NCI-H524 (cell line): ENCODE measurements at places on chromosomes 12 and 14.

DNA sequence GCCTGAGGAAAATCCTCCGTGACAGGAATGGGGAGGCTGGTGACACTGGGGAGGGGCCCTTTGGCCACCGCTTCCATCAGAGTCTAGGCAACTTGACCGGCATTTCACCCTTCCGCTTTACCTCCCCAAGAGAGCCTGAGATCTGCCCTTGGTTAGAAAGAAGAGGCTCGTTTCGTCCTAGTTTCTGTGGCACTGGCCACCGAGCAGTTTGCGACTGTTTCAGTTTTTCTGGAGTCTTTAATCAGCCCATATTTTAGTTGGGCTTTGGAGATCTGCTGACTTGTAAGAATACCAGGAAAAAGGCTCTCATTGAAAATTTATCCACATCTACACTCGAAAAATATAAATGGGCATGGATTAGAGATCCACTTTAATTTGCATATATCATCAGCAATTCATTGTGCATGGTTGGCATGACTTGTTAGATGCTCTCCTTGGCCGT, 414 bp upstream of the ANKS1B start:
- no peak for DNase-seq

- DNase-seq, result no peak
Observed at GRCh38 chr14:89182326-89182725, 234.7 kb downstream of the FOXN3 start.

DNA sequence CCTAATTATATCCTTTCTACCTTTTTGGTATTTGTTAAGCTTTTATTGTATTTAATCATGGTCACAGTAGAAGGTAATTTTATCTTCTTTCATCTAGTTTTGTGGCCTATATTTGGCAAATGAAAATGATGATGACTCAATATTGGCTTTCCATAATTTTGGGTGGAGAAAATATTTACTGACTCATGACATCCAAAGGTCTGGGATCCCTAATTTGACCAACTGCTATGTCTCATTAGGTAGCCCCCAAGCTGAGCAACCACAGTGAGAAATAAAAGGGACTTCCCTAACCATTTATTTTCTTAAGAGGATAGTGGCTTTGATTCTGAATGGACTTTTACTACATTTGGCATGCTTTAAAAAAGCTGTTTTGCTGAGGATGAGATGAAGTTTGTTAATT, 289.5 kb downstream of the RMST start:
- DNase-seq, result no peak

- DNase-seq, result no peak
Observed at GRCh38 chr12:113436586-113436985, 14.4 kb downstream of the SDSL start.

- no peak for DNase-seq
Observed at GRCh38 chr12:70853326-70853725, 67.2 kb downstream of the PTPRR start.

DNA sequence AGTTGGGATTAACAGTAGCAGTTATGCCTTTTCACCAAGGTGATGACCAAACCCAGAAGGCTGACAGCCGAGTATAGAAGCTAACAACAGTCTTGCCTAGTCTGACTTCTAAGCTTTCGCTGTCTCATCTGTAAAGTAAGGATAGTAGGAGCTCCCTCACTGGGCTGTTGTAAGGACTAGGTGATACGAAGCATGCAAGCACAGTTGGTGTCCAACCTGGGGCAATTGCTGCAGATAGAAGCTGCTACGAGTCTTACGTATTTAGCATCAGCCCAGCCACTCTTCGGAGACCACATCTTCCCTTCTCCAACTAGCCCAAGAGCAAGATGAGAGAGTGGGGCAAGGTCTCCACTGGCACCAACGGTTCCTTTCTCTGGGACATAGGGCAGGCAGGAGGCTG, 6.0 kb downstream of the HAL start:
- no peak for DNase-seq

- no peak for DNase-seq
Observed at GRCh38 chr14:20798318-20798717, 4.3 kb downstream of the RNASE1 start.

GRCh38 chr12:84463741-84464495, 448.7 kb downstream of the SLC6A15 start:
- no peak for DNase-seq

DNA sequence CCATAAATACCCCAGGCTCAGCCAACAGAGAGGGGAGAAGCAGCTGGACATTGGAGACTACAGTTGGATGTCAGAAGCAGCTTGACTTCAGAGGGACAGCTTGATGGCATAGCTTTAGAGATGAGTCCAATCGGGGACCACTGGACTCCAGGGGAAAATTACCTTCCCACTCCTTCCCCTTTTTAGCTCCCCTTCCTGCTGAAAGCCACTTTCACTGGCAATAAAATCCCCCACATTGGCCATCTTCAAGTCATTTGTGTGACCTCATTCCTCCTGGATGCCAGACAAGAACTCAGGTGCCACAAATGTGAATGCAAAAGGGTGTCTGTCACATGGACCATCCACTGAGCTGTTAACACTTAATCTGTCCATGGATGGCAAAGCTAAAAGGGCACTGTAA, 184.2 kb downstream of the CHST11 start:
- no peak for DNase-seq

- no peak for DNase-seq
Observed at GRCh38 chr12:47860873-47861272, 41.2 kb upstream of the HDAC7 start.

GRCh38 chr12:3123729-3124128, 46.5 kb downstream of the TSPAN9 start:
- DNase-seq, result no peak

- DNase-seq, result no peak
Observed at GRCh38 chr12:99137124-99137855, 492.2 kb downstream of the APAF1 start.

GRCh38 chr14:36791402-36791801, 129.7 kb downstream of the PAX9 start:
- DNase-seq, result no peak

DNA sequence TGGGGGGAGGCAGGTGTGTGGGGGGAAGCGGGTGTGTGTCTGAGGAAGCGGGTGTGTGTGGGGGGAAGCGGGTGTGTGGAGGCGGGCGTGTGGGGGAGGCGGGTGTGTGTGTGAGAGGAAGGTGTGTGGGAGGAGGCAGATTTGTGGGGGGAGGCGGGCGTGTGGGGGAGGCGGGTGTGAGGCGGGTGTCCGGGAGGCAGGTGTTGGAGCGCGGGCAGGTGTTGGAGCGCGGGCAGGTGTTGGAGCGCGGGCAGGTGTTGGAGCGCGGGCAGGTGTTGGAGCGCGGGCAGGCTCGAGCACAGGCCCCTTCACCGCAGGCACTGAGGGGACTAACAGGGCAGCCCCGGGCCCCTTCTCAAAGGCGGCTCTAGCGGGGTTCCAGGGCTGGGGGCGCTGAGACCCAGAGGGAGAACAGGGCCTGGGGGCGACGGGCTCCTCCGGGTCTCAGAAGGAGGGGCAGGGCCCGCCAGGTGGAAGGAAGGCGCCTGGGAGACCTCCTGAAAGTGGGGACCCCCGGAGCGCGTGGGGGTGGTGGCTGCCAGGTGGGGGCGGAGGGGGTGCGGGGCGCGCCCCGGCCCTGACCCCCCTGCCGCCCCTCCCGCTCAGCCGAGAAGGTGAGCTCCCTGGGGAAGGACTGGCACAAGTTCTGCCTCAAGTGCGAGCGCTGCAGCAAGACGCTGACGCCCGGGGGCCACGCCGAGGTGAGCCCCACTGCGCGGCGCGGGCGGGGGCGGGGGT, 3.2 kb downstream of the CRIP2 start:
- DNase-seq, result no peak

DNA sequence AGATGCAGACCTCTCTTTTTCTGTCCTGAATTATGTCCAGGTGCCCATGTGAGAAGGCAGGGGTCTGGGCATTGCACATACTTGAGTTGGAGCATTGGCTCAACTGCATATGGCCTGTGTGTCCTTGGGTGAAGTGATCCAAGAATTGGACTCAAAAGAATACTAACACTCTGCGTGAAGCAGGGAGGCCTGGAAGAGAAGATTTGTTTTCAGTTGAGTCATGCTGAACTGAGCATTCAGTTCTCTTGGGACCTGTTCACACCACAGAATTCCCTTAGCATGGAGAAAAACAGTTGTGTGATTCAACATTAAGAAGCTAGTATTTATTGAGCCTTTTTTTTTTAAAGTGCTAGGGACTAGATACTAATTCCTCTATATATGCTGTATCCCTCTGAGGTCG, 164.7 kb upstream of the TBX3 start:
- no peak for DNase-seq

- DNase-seq, result no peak
Observed at GRCh38 chr12:66044731-66045130, 85.8 kb downstream of the LLPH start.

GRCh38 chr14:98022541-98023520, 1225.6 kb downstream of the VRK1 start:
- no peak for DNase-seq

GRCh38 chr12:93954166-93955112, 193.9 kb upstream of the PLXNC1 start:
- DNase-seq, result no peak

DNA sequence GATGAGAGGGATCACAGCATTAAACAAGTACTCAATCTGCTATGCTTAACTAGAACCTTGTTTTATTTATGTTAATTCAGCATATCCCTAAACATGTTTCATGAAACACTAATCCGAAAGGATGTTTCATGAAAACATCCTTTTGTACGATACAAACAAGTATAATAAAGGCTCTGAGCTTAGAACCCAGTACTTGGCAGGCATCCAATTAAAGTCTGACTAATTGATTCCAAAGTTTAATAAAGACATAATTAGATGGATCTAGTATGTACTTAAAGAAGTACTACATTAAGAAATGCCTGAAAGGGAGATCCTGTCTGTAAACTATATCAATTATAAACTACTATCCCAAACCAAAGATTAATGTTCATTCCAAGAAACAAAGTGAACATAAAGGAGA, 51.8 kb downstream of the SCAF11 start:
- no peak for DNase-seq

GRCh38 chr14:71533390-71533789, 398.8 kb upstream of the RGS6 start:
- DNase-seq, result no peak

GRCh38 chr14:52878469-52878868, 72.4 kb downstream of the FERMT2 start:
- DNase-seq, result no peak

DNA sequence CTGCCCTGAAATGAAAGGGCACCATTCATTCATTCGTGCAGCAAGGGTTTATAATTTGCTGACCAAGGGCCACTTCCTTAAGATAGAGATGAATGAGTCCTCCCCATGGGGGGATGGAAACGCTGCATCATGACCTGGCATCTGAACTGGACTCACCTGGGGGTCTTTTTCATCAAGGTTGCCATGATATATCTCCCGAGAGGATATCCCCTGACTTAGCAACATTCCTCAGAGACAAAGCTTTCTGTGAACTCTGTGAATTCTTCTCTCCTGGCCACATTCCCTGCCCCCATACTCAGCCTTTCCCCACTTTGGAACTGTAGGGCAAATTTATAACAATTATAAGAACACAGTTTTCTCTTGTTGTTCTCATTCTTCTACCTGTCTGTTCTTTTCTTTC, 30.8 kb downstream of the SRRM4 start:
- DNase-seq, result no peak
